ENCODE measurements at places on chromosomes 5 and 9.

DNA sequence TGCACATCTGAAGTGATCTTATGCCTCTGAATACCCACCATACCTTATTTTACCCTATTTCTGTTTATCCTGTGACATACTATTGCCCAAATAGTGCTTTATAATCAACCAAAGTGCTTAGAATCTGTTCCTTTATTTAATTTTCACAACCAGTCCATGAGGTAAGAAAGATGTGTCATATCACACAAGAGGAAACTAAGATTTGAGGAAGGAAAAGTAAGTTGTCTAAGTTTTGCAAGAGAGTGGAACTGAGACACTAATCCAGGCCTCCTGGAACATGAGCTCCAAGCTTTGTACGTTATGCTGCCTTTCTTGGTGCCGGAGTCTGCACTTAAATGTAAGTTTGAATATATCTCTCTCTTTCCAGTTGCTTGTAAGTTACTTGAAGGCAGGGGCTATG is 17.2 kb downstream of the KDM3B start:
- no peak for DNase-seq

DNA sequence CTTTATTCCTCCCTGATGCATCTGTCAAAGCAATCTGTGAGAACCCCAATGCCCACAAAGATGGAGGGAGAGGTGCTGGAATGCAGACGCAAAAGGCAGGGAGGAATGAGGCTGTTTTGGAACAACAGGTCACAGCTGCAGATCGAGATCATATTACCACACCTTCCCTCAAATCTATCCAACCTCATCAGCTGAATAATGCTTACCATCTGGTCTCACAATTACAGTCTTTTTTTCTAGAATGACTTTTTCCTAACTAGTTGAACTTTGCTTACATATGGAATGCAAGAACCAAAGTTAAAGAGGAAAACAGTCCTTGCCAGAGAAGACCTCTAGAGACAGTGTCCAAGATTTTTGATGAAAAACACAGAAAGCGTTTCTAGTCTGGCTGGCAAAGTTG is 158.1 kb downstream of the LPAR1 start:
- DNase-seq: peak; percentile 52

- no peak for DNase-seq
These were observed 511.0 kb upstream of the RIOK2 start for GRCh38 chr5:97694091-97694490.

DNA sequence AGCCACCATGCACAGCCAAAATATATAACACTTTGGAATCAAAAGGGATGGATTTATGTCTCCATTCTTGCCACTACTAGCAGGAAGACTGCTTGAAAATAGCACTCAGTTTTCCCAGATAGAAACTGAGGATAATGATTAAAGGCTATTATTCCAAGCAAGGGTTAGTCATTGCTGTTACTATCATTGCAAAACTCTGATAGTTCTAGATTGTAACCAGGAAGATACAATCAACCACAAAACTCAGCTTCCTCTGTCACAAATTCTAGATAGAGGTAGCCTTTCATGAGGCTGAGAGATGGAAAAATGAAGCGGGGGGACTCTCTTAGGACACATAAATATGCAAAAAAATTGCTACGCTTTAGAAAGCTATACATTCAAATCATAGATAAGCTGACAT is 3.1 kb downstream of the ANXA1 start:
- no peak for DNase-seq

DNA sequence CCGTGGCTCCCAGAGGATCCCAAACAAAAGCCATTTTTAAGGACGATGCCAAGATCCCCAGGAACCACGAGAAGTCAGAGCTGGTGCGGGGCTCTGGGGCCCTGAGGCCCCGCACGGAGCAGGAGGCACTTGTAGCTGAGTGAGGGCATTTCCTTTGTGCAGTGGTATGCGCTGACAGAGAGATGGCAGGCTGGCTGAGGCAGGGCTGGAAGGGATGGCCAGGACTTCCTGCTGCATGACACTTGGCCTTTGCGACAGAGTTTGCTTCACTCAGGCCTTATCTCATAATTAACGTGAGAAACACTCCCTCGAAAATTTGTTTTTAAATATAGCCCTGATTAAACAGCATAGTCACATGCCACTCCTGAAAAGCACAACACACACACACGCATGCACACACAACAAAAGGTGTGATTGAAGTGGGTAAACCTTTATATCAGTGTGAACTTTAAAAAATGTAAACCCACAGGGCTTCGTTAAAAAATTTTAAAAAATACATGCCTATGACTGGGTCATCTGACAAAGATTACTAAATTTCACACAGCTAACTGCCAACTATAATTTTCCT is 536.6 kb downstream of the PDE4D start:
- no peak for DNase-seq
